ENCODE measurements at places on chromosomes 16 and 17.

GRCh38 chr17:62109378-62109902 lies 44.4 kb upstream of the MED13 start:
- DNase-seq: peak; percentile 21

DNA sequence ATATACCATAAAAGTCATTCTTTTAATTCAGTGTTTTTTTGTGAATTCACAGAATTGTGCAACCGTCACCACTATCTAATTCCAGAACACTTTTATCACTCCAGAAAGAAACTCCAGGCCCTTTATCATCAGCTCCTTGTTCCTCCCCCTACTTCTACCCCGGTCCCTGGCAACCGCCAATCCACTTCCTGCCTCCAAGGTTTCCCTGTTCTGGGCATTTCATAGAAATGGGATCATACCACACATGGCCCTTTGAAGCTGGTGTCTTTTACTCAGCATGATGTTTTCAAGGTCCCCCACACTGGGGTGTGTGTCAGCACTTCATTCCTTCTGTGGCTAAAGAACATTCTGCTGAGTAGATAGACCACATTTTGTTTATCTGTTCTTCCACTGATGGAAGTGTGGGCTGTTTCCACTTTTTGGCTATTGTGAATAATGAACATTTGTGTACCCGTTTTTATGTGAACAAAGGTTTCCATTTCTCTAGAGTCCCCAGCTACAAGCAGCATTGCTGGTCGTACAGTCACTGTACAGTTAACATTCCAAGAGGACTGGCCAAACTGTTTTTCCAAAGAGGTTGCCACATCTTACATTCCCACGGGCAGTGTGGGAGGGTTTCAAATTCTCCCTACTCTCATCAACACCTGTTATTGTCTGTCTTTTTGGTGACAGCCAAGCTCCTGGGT lies 75.8 kb upstream of the ZNF469 start:
- no peak for DNase-seq

GRCh38 chr17:35742896-35743477 lies 10.1 kb downstream of the GAS2L2 start:
- no peak for DNase-seq

DNA sequence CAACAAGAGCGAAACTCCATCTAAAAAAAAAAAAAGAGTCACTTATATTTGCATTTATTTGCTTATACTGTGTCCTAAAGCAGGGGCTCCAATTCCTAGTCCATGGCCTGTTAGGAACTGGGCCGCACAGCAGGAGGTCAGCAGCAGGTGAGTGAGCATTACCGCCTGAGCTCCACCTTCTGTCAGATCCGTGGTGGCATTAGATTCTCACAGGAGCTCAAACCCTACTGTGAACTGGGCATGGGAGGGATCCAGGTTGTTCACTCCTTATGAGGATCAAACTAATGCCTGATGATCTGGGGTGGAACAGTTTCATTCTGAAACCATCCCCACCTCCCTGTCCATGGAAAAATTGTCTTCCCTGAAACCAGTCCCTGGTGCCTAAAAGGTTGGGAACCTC lies 24.9 kb downstream of the ITGB3 start:
- DNase-seq: no peak

DNA sequence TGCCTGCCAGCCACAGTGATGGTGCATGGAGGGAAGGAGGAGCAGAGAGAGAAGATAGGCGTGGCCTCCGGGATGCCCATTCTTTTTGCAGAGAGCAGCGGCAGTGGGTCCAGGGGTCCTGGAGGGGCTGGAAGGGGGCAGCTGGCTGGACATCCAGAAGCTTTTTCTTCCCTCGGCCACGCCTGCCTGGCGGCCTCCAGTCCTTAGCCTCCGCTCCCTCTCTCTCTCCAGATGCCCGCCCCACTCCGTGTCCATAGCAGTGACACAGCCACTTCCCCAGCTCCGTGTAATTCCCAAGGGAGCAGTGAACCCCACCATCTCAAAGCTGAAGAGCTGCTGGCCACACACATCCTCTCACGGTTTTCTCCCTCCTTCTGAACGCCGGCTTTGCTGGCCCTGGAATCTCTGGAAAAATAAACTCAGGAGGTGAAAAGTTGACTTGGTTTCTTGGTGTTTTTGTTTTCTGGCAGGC lies 26.3 kb upstream of the CDC42EP4 start:
- no peak for DNase-seq

DNA sequence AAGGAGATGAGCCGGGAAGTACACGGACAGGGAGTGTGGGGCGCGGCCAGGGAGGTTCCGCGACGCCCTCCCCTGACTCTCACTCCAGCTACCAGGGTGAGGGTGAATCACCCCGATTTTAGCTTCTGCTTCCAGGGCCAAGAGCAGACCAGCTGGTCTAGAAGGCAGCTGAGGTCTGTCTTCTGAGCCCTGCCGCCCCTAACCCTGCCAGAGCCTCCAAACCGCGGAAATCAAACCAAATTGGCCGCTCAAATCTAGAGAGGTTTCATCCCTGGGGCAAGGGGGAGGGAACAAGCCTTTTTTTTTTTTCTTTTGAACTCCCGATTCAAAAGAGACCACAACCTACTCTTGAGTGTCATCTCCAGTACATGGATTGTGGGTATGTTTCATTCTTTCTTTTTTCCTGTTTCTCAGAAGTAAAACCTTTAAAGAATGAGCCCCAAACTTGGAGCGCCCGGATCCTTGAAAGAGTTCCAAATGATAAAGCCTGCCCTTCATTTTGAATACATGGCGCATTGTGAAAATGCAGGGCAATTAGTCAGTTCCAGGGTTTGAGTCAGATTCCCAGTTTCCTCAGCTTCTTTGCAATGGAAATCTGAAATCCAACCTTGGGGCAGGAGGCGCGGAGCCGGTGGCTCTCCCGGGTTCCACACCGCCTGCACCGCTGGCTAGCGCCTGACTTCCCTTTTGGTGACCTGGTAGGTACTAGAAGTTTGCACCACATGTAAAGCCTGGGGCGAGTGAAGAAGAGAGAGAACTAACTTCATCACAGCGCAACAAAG lies 16.5 kb upstream of the ZFHX3 start:
- no peak for DNase-seq

- peak; percentile 38 for DNase-seq
Observed at GRCh38 chr16:78235168-78235800, 135.8 kb downstream of the WWOX start.

DNA sequence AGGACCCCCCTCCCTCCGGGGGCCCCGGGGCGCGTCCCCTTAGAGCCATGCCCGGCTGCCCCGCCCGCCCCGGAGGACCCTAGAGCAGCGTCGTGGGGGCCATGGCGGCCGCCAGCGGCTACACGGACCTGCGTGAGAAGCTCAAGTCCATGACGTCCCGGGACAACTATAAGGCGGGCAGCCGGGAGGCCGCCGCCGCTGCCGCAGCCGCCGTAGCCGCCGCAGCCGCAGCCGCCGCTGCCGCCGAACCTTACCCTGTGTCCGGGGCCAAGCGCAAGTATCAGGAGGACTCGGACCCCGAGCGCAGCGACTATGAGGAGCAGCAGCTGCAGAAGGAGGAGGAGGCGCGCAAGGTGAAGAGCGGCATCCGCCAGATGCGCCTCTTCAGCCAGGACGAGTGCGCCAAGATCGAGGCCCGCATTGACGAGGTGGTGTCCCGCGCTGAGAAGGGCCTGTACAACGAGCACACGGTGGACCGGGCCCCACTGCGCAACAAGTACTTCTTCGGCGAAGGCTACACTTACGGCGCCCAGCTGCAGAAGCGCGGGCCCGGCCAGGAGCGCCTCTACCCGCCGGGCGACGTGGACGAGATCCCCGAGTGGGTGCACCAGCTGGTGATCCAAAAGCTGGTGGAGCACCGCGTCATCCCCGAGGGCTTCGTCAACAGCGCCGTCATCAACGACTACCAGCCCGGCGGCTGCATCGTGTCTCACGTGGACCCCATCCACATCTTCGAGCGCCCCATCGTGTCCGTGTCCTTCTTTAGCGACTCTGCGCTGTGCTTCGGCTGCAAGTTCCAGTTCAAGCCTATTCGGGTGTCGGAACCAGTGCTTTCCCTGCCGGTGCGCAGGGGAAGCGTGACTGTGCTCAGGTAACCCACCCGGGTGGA lies 759 bp downstream of the ALKBH5 start:
- peak; percentile 78 for DNase-seq

- no peak for DNase-seq
Observed at GRCh38 chr17:48002266-48002915, 31.5 kb downstream of the CDK5RAP3 start.

DNA sequence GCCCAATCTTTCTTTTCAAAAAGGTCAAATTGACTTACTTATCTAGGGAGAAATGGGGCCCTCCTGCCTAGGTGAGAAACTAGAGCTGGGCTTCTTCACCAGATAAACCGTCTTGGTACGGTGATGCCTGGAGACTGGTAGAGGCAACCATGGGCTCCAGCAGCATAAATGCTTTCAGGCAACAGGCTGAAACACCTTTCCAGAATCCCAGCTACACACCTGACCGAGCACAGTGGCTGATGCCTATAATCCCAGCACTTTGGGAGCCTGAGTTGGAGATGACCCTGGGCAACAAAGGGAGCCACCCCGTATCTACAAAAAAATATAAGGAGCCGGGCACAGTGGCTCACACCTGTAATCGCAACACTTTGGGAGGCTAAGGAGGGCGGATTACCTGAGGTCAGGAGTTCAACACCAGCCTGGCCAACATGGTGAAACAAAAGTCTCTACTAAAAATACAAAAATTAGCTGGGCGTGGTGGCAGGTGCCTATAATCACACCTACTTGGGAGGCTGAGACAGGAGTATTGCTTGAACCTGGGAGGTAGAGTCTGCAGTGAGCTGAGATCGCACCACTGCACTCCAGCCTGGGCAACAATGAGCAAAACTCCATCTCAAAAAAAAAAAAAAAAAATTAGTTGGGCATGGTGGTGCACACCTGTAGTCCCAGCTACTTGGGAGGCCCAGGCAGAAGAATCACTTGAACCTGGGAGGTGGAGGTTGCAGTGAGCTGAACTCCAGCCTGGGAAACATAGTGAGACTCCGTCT lies 8.0 kb downstream of the TRAF4 start:
- no peak for DNase-seq

DNA sequence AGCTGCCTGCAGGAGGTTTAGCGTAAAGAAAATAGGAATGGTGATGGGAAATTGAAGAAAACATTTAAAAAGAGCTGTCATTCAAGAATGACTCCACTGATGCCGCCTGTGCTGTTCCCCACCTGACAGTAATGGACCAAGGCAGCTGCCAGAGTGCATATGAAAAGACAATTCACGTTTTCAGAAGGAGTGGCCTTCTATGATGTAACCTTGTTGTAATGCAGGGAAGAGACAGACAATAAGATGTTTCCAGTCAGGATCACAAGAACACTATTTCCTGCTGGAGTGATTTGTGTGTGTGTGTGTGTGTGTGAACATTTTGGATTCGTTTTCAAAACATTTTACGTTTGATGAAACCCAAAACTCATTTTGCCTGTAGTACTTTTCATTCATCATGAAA lies 203.7 kb downstream of the LGALS9B start:
- no peak for DNase-seq

- DNase-seq: no peak
Observed at GRCh38 chr16:55665511-55665910, 9.7 kb downstream of the SLC6A2 start.

- no peak for DNase-seq
Observed at GRCh38 chr17:82926716-82927115, 86.9 kb upstream of the ZNF750 start.

GRCh38 chr16:86048882-86049585 lies 150.1 kb downstream of the IRF8 start:
- DNase-seq: no peak

DNA sequence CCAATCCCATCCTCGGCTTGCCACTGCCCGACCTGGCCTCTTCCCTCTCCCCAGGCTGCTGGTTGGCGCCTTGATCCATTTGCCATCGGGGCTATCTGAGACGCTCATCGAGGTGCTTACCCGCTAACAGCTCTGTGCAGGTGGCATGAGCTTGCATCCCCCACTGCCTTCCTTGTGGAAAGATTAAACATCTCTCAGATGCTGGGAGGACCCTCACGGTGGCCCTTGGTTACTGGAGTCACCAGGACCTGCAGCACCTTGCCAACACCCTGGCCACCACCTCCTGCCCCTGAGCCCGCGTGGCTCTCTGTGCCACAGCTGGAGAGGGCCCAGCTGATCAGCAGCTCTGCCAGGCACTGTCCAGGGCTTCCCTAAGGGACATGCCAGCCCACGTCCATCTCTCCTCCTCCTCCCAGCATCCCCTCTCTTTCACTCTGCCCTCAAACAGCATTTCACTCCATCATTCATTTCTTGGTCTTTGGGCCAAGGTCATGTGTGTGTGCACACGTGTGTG lies 249.6 kb downstream of the RBFOX3 start:
- DNase-seq: no peak

GRCh38 chr16:89142474-89143195 lies 28.9 kb upstream of the CDH15 start:
- no peak for DNase-seq

DNA sequence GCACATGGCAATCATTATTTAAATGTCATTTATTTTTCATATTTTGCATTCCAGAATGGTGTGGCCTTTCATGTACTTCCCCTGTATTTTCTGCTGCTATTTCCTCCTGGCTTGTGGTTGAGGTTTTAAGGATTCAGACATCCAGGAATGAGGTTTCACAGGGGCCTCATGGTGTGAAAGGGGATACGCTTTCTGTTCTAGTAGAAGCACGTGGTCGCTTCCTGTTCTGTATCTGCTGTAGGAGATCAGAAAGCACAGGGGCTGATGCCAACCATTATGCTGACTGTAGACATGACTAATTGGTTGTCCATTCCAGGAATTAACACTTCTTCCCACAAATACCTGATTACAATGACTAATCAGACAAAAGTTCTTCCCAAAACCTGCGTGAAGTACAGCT lies 405.9 kb downstream of the SHISA9 start:
- DNase-seq: no peak

- no peak for DNase-seq
Observed at GRCh38 chr17:42759982-42760651, 910 bp upstream of the RAMP2 start.

DNA sequence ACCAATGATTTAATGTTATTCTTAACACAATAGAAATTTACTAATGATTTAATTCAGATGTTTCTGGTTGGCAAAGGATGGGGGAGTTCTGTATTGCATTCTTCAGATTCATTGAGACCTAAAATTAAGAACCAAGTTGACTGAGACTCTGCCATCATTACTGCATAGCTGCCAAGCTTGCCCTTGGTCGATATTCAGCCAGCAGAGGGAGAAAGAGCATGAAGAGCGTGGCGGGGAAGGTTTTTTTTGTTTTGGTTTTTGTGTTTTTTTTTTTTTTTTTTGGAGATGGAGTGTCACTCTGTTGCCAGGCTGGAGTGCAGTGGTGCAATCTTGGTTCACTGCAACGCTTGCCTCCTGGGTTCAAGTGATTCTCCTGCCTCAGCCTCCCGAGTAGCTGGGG lies 659.4 kb upstream of the EEF2KMT start:
- no peak for DNase-seq

Data from central memory CD4-positive, alpha-beta T cell (primary cell).